ENCODE measurements at places on chromosomes 13 and 19.

DNA sequence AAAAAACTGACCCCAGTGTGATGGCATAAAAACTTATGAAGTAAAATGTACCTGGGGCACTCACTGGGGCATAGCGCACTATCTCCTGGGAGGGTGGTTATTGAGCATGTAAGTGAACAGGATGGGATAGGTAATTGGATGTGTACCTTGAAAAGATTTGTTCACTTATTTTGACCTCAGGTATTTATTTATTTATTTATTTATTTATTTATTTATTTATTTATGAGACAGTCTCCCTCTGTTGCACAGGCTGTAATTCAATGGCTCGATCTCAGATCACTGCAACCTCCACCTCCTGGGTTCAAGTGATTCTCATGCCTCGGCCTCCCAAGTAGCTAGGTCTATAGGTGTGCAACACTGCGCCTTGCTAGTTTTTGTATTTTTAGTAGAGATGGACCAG, 5.9 kb upstream of the ZNF626 start:
- DNase-seq, result no peak

DNA sequence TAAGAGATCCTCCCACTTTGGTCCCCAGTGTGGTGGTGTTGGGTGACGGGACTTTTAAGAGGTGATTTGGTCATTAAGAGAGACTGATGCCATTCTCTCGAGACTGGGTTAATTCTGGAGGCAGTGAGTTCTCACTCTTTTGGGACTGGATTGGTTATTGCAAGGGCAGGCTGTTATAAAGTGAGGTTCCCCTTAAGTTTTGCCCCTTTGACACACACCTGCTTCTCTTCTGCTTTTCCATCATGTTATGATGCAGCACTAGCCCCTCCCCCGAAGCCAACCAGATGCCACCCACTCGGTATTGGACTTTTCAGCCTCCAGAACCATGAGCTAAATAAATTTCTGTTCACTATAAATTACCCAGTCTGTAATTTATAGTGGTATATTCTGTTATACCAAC, 16.3 kb upstream of the GRAMD1A start:
- no peak for DNase-seq

GRCh38 chr13:46382224-46382623, 4.8 kb downstream of the RUBCNL start:
- DNase-seq, result no peak

GRCh38 chr19:15449620-15450527, at the start of gene WIZ:
TSS of gene WIZ (minus strand) at chr19:15449956. CDS start at chr19:15448307, 1,649 bp downstream.
- peak; percentile 83 for DNase-seq

DNA sequence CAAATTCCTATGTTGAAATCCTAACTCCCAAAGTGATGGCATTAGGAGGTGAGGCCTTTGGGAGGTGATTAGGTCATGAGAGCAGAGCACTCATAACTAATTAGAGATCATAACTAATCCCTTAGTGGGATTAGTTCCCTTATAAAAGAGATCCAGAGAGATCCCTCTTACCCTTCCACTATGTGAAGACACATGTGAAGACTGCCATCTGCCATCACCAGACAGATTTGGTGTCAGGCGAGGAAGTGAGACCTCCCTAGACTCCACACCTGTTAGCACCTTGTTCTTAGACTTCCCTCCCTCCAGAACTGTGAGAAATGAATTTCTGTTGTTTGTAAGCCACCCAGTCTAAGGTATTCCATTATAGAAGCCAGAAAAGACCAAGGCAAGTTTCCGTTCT, 112.2 kb downstream of the NDFIP2 start:
- DNase-seq, result no peak

GRCh38 chr19:5240011-5240410, 100.6 kb downstream of the PTPRS start:
- no peak for DNase-seq

DNA sequence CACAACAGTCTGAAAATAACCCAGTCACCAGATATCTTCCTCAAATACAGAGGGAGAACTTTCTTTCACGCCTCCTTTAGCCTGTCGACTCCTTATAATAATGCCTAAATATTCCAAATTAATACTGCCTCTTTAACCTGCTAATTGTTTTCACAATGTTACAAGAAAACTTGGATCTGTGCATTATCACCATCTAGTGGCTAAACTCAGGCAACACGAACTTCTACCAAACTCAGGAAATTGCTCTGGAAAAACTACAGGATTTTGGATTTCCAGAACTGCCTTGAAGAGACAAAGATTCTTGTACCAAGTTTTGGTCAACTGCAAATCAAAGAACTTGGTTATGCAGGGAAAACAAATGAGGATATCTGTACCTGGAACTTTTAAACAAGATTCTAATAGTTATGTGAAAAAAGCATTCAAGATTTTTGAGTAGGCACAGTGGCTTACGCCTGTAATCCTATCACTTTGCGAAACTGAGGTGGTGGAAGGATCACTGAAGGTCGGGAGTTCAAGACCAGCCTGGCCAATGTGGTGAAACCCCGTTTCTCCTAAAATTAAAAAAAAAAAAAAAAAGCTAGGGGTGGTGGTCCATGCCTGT, 10.8 kb downstream of the CLN5 start:
- DNase-seq, result no peak

DNA sequence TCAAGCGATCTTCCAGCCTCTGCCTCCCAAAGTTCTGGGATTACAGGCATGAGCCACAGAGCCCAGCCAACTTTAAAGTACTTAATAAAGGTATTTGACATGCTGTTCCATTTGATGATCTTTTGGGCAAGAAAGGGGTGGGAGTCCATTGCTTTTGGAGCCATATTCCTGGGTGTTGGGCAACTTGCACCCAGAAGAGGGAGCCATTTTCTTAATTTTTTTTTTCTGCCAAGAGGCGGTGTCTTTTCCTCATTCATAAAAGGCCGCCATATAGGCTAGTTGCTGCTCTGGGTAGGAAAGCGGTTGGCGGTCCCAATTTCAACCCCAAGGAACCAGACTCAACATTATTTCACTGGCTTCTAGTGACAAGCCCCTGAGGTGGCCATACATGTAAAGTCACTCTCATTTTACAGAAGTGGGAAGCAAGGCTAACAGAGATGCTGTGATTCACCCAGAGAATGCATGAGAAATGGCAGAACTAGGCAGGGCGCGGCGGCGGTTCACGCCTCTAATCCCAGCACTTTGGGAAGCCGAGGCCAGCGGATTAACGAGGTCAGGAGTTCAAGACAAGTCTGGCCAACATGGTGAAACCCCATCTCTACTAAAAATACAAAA, 139.6 kb downstream of the CACNA1A start:
- no peak for DNase-seq

DNA sequence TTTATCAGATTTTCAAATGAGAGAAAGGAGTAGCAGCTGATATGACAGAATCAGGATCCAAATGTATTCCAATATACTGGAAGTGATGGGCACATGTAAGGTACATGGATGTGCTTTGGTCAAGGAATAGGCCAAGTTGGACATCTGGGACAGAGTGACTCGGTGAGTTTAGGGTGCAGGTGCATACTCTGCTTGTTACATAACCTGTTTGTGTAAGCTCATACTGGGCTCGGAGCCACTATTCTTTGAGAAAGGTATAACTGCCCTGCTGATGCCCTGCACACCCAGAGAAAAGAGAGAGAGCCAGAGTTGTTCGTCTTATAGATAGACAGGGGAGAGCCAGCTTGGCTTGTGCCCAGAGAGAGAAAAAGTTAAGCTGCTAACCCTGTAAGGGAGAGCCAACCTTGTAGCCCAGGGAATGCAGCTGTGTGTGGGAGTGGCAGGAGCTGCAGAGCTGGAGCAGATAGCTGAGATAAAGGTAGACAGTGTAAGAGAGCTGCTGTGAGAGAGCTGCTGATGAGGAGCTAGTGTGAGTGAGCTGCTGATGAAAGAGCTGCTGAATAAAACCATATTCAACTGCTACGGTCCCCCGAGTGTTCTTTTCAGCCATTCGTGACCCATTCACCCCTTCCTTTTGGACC, 40.7 kb upstream of the N4BP2L1 start:
- no peak for DNase-seq
